ENCODE measurements at places on chromosomes 1 and 21. TPM values are rescaled to one million over a fixed set of nuclear protein-coding genes. Genes with fewer than 3 reads are reported as not detected.

Gene PLA2G2C
- total RNA-seq = not detected

Gene CFAP298
- total RNA-seq = 20.3 TPM

Gene IL22RA1
- total RNA-seq = not detected

Gene CDA
- total RNA-seq = 1.9 TPM

Gene PRDM2
- total RNA-seq = 13.9 TPM

Gene PRAMEF6
- not detected for total RNA-seq

Gene NR5A2
- not detected for total RNA-seq

Gene PCP4L1
- not detected for total RNA-seq

Gene OR10Z1
- not detected for total RNA-seq

Gene PDC
- not detected for total RNA-seq

Gene CCDC18
- total RNA-seq = 10.3 TPM

Gene NUP210L
- total RNA-seq = not detected

Gene OR2T35
- total RNA-seq = not detected

Gene FCGR3B
- not detected for total RNA-seq

Gene TMPRSS2
- total RNA-seq = not detected

Gene OR2M3
- not detected for total RNA-seq

Gene RIMS3
- total RNA-seq = 0.32 TPM

Gene HNRNPCL4
- total RNA-seq = not detected

Gene COL16A1
- total RNA-seq = 156 TPM

Gene NCMAP
- total RNA-seq = not detected

Gene COL24A1
- total RNA-seq = 3.9 TPM

Gene RIPK4
- not detected for total RNA-seq

Gene LMX1A
- total RNA-seq = not detected

Gene LEFTY1
- total RNA-seq = not detected

Gene AADACL3
- not detected for total RNA-seq

Gene NECAP2
- total RNA-seq = 90.5 TPM

Gene F5
- not detected for total RNA-seq

Gene PCBP3
- total RNA-seq = 1.3 TPM

Gene DHDDS
- 69.1 TPM for total RNA-seq

Gene CAPN9
- total RNA-seq = not detected

Gene APOBEC4
- not detected for total RNA-seq

Gene GBP7
- not detected for total RNA-seq

Gene LBR
- total RNA-seq = 55.7 TPM

Gene PBX1
- 67.4 TPM for total RNA-seq

Gene SPATA17
- total RNA-seq = 0.86 TPM

Gene AMY1A
- total RNA-seq = not detected

Gene WNT3A
- total RNA-seq = not detected

Gene NBPF10
- 1.3 TPM for total RNA-seq

Gene CAPN8
- not detected for total RNA-seq

Gene SMIM11
- total RNA-seq = 4.7 TPM

Gene TACSTD2
- 17.7 TPM for total RNA-seq

Gene PTAFR
- under 0.01 TPM for total RNA-seq

Gene TBX19
- total RNA-seq = 0.86 TPM

Gene INAVA
- total RNA-seq = not detected

Gene SERTAD4
- 31.1 TPM for total RNA-seq

Gene NEGR1
- 13.8 TPM for total RNA-seq

All from fibroblast of villous mesenchyme (primary cell).